ENCODE measurements at places on chromosomes 7 and 10.

- no peak for DNase-seq
Measured at GRCh38 chr10:110912374-110912773, 6.6 kb downstream of the BBIP1 start.

DNA sequence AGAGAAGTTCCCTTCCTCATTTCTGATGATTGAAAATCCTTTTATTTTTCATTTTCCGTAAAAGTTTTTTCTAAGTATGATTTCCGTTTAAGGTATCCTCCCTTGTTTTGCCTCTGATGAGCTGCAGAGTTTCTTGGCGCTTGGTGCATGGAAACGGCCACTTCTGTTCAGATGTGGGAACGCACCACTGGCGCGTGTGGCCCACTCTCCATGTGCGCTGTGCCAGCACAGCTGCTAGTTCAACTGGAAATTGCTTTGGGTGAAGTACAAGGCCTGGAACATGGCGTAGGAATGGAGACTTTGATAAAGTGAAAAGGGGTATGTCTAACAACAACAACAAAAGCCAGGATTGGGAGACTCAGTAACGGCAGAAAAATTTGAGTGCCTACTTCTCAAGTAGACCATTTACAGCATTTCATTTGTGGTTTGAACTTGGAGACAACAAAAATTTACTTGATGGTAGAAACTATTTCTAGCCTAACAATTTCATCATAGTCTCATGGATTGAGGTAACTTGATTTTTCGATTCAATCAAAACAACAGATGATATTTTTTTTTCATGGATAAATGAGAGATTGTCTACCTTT is 364.2 kb downstream of the SUGCT start:
- no peak for DNase-seq

DNA sequence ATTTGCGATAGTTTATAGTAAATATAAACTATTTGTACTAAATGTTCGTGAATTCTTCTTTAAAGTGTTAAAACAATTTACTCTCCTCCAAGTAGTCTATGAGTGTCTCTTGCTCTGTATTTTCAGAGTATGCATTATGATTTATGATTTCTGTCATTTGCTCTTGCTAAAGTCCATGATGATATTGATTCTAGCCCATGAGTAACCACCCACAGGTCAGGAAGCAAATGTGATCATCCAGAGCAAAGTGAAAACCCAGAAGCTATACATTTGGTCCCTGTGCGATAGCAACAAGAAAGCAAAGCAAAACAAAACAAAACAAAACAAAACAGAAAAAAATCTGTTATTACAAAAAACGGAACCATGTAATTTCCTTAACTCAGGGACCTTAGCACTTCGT is 225.9 kb downstream of the HDAC9 start:
- DNase-seq, result no peak

- peak; percentile 63 for DNase-seq
Measured at GRCh38 chr10:95097805-95098204, 28.5 kb upstream of the CYP2C8 start.

- DNase-seq, result no peak
Measured at GRCh38 chr7:83749495-83749894, 100.6 kb upstream of the SEMA3E start.

All from DMS53 (cell line).